H4 (cell line): ENCODE measurements at places on chromosomes 2 and 18. TPM values are rescaled to one million over a fixed set of nuclear protein-coding genes. Genes with fewer than 3 reads are reported as not detected.
A peak's percentile ranks its signal among the peaks of the same experiment; 100 is the strongest.

The FIGN gene
- total RNA-seq, result 2.4 and 2.7 TPM in 2 replicates

- no peak for DNase-seq
Observed at GRCh38 chr2:14047491-14047890, 585.0 kb upstream of the LRATD1 start.

The UCN gene
- total RNA-seq, result 0.53 TPM in 1 of 2 replicates, not detected in the other

DNA sequence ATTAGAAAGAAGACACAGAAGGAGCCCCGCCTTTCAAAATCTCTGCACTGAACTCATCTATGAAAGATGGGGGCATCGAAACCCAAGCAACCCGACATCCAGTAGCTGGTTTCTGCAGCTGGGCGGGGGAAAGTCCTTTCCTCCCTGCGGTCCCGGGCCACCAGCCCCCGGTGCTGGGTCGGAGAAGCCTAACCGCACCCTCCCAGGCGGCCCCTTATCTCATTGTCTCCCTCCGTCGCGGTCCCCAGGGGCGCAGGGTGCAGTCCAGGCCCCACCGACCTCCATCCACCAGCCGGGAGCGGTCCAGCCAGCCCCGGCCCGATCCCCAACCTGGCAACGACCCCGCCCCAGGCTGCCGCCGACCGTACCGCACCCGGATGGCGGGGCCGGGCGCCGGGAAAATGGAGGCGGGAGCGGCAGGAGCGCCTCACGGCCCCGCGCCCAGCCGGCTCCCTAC is 452 bp downstream of the RAPH1 start:
- DNase-seq, result no peak

The FABP1 gene
- total RNA-seq, result not detected in 2 replicates

- no peak for DNase-seq
Observed at GRCh38 chr2:165746501-165746900, 47.5 kb downstream of the GALNT3 start.

The PAX3 gene
- total RNA-seq, result 2.3 and 5.5 TPM in 2 replicates

DNA sequence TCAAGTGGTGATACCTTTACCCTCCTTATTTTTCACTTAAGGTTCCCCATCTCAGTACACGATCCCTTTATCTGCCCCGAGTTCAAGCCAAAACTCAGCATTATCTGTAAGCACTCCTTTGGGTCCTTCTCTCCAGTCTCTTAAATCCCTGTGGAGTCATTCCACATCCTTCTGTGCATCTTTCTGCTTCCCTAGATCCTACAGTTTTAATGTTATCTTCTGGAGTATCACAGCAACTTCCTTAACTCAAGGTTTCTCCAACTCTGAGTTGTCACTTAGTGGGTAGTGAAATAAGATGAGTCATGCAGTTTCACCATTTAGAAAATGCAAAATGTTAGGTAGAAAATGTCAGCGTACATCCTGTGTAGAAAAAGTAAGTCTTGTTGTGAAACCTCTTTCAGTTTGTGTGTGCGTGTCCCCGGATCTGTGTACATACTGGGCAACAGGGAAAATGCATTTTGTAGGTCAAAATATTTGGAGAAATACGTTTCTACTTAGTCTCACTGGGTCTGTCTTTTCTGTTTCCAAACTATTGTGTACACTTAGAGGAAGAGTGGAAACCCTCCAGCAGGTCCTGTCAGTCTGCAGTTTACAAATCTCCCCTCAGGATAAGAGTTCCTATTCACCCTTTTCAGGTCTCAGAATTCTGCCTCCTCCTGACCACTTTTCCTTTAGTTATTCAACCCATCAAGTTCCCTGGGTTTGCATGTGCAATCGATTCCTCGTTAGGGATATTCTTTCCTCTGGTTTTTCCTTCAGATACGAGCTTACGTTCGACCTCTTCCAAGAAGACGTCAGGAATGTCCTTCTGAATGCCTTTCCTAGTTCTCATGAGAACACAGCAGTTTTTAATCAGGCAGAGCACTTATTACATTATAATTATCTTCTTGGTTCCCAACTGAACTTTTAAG is 154.8 kb downstream of the TGIF1 start:
- peak; percentile 93 for DNase-seq

DNA sequence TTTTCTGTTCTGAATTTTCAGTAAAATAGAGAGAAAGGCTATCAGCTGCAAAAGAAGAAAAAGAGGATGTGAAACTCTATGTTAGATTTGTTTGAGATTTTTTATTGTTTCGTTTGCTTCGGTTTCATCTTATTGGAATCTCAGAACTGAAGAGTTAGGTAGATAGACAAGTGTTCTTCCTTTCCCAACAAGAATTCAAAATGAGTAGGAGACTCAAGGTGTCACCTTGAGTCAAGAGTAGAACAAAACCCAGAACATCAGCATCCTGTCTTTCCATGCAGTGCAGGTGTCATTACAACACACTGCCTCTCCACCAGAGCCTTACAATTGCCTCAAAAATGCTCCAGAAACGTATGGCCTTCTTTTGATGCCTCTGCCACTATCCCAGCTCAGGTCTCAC is 21.1 kb downstream of the NBAS start:
- DNase-seq, result no peak

DNA sequence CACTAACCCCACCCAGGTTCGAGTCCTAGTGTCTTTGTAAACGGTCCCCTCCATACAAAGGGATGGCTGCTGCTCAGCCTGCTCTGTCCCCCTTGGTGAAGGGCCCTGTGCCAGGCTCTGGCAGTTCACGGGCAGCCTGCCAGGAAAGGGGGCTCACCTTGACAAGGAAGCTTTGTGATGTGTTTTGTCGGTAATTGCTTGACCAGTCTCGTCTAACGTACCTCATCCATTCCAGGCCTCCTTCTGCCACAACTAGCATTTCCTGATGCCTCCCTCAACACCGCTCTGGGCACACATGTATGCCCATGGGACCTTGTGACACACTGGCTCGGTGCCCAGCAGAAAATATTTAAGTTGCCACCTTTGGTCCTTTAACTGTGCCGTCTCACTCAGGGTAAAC is 171.9 kb downstream of the KLHL29 start:
- no peak for DNase-seq

GRCh38 chr2:44200011-44200410 is 31.3 kb downstream of the PPM1B start:
- DNase-seq, result no peak

The TEX44 gene
- total RNA-seq, result not detected in 2 replicates

The ALLC gene
- not detected in 2 replicates for total RNA-seq

The GALNT5 gene
- total RNA-seq, result 0.04 and 0.14 TPM in 2 replicates

DNA sequence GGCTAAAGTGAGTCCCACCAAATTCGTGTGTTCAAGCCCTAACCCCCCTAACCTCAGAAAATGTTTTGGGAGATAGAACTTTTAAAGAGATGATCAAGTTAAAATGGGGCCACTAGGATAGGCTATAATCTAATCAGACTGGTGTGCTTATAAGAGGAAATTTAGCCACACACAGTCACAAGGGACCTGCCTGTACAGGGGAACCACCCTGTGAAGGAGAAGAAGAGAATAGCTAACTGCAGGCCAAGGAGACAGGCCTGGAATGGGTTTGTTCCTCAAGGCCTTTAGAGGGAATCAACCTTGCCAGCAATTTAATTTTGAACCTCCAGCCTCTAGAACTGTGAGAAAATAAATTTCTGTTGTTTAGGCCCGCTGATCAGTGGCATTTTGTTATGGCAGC is 36.0 kb upstream of the TANK start:
- DNase-seq, result no peak

DNA sequence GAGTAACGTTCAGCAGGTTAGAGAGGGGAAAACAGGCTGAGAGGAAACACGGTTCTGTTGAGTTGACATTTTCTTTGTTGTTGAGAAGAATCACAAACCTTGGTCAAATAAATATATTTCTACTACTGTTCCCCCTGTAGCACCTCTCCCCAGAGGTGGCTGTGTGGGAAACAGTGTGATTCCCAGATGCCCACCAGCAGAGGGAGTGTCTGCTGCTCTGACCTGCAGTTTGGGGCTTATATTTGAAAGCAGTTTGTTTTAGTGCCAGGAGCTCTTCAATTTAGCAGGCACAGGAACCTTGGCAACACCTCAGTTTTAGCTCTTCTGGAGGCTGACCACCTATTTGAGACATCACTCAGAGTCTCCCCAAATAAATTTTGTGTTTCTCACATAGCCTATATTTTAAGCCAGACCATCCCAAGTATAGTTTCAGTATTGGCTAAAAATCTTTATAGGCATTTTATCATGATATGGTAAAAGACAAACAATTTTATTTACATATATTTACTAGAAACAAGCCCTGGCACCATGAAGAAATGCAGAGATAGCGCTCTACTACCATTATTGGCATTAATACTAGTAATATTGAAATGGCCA is 75.7 kb downstream of the PIK3C3 start:
- DNase-seq, result peak; percentile 15

DNA sequence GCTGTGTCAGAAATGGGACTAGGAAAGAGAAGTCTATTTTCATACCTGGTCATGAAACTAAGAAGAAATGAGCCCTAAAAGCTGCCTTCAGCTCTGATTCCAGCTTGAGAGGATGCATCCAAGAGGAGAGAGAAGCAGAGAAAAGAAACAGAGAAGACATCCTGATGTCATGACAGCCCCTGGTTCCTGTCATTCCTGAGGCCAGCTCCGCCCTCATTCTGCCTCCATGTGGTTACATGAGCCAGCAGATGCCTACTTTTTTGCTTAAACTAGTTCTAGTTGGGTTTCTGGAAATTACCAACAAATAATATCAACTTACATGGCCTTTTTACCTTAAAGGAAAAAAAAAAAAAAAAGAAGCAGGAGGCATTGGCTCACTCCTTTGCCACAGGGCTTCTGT is 14.1 kb upstream of the ACKR3 start:
- DNase-seq, result no peak

The TUBA3E gene
- 0.10 TPM in 1 of 2 replicates, not detected in the other for total RNA-seq

- DNase-seq, result peak; percentile 11
Observed at GRCh38 chr18:24488824-24489493, 28.5 kb downstream of the HRH4 start.

- DNase-seq, result no peak
Observed at GRCh38 chr2:174939046-174939445, 66.1 kb downstream of the CHN1 start.

- DNase-seq, result no peak
Observed at GRCh38 chr2:46748121-46748520, 167.5 kb downstream of the MCFD2 start.

The PCARE gene
- total RNA-seq, result not detected in 2 replicates

- no peak for DNase-seq
Observed at GRCh38 chr2:177882501-177882900, 190.1 kb downstream of the PDE11A start.

DNA sequence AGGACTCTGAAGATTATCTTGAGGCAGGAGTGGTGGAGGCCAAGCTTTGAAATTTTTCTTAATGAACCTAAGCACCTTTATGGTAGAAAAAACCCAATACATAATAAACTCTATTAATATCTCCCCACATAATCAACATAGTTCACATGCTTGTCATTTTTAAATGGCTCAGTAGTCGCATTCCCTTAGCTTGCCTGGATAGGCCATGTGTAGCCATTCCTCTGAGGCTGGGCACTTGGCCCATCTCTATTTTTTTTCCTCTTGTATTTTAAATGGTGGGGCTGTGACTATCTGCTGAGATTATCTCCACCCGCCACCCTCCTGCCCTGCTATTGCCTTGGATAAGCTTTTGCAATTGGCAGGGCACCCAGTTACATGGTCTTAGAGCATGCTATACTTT is 143.1 kb downstream of the FHOD3 start:
- no peak for DNase-seq

The SERPINB12 gene
- not detected in 2 replicates for total RNA-seq

DNA sequence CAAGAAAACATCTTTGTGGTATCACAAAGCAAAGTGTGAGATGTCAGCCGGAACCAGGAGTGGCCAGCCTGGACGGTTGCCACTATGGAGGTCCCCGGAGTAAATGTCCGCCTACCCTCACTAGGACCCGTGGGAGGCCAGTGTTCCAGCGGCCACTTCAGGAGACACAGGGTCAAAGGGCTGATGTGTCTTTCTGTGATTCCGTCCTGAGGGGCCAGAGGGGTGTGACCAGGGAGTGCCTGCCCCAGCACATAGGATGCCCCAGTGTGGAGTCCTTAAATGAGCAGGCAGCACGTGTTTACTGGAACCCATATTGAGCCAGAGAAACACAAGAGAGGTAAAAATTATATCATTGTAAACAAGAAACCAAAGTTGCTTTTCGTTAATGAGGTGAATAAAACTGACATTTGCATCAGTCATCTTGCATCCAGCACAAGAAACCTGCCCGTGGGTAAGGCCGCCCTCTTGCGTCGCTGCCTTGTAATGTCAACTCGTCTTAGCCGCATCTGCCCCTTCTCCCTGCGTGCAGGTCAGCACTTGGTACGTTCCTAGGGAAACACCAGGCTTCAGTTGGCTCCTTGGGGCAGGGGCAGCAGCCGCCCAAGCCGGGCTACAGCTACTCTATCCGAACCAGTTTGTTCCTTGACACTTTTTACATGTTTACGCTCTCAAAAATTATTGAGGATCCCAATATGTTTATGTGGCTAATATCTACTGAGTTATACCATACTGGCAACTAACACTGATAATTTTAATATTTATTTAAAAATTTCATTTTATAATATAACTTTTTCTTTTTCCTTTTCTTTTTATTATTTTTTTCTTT is 46.7 kb upstream of the LAPTM4A start:
- DNase-seq, result peak; percentile 74

The MAL gene
- not detected in 2 replicates for total RNA-seq

GRCh38 chr18:9724797-9725585 is 16.9 kb downstream of the RAB31 start:
- DNase-seq, result no peak
